ENCODE measurements at places on chromosomes 6 and 20. TPM values are rescaled to one million over a fixed set of nuclear protein-coding genes. Genes with fewer than 3 reads are reported as not detected.

The BNIP5 gene
- not detected for total RNA-seq

The PLA2G7 gene
- total RNA-seq = 3.6 TPM

DNA sequence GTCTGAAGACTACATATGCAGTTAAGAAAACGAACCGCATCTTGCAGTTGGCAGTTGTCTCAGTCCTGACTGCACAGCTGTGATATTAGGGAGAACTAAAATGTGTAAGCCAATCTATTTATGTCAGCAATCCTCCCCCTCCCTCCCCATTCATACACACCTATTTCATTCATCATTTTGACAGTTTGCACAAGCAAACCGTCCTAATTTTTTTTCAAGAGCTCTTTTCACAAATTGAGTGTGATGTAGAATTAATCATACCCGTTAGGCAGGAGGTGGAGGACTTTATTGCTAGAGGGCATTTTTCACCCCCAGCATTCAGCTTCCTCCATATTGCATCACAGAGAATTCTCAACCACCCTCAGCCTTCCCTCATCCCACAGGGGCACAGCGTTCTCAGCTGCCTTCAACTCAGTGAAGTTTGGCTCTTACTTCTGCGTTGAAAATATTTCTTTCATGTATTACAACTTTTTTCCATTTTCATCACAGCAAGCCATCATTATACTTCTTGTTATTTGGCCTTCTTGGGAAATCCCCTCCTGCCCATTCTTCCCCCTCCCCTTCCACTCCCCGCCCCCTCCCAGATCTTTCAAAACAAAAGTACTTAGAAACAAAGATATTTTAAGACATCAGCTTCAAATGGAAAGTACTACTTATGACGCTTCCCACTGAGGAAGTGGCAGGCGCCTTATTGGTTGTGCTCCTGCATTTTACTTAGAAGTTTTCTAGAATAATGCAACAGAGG, 37.5 kb downstream of the NOX3 start:
- DNase-seq = no peak

DNA sequence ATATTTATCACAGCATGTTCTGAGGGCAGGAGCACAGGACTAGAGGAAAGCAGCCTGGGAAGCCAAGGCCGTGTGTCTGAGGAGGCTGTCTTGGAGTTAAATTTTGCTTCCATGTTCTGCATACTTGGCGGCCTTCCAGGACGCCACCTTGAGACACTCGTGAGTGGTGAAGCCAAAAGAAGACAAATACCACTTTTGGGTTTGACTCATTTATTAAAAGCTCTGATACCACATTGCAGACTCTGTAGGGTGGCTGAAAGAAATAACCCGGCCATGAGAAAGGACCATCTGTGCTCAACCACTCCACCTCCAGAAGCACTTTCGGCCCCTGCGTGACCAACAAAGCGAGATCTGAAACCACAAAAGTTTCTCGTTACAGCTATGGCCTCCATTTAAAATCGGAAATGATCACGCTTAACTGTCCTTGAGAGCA, 120.0 kb downstream of the TMEM242 start:
- no peak for DNase-seq

DNA sequence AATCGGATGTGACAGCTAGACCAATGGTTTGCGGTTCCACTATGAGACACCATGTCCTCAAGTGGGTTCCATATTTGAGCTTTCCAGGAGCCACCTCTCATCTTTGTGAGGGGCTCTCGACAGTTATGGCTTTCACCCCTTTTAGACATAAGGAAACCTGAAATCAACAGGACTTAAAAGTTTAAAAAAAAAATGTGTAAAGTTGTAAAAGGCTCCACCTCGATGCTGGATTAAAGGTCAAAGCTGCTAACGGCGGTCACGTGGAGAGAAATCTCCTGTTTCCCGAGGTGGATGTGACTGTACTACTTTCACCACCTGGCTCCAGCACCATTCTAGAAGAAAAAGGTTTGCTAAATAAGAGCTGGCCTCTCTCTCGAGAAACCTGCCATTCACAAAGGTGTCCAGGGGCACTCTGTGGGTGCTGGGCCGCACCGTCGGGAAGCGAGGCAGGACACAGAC, 542 bp downstream of the ATP5F1E start:
- DNase-seq = no peak

GRCh38 chr20:1062334-1063010, 55.9 kb upstream of the PSMF1 start:
- no peak for DNase-seq

Measured in ovary (tissue), 10 donors.